Left ventricle myocardium inferior (tissue), 1 donor: ENCODE measurements at places on chromosomes 1 and 21. TPM values are rescaled to one million over a fixed set of nuclear protein-coding genes. Genes with fewer than 3 reads are reported as not detected.

TNFSF18 gene
- total RNA-seq: not detected

GRCh38 chr21:43731891-43732711 lies 13.2 kb downstream of the PDXK start:
- no peak for DNase-seq

DNA sequence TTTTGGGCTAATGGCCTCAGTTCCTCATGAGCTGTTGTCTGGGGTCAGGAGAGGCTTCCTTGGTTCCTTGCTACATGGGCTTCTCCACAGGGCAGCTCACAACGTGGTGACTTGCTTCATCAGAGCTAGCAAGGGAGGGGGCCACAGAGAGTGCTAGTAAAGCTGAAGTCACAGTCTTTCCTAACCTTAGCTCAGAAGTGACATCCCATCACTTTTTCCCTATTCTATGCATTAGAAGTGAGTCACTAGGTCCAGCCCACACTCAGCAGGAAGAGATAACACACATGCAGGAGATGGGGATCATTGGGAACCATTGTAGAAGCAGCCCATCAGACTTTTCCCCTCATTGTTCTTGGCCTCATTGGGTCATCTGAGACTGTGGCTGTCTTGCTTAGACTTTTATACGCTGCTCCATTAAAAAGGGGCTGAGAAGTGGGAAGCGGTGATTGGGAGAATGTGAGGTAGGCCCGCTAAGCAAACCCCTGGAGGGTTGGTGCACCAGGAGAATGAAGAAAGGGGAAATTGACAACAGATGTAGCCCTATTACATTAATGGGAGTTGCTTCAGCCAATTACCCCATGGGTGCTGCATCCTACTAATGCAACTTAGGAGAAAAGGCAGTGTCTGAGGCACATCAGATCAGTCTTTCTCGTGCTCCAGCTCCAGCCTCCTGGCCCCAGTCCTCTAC lies 22.1 kb upstream of the IGSF21 start:
- DNase-seq: no peak

- DNase-seq: no peak
Observed at GRCh38 chr1:97728436-97728835, 192.4 kb downstream of the DPYD start.

DNA sequence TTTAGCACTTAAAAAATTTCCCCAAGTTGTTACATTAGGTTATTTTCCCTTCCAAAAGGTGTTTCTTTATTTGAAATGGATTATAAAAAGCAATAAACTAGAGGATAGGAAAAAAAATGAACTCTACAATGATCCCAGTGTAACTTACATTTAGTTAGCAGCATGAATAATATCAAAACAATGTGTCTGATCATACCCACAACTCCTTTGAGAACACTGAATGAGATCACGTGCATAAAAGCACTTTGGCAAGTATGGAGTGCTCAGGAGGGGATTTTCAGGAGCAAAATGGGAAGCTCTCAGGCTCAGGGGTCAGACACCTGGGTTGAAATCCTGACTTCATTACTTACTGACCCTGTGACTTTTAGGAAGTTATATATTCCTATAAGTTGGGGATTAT lies 369.7 kb upstream of the PROX1 start:
- DNase-seq: no peak

DNA sequence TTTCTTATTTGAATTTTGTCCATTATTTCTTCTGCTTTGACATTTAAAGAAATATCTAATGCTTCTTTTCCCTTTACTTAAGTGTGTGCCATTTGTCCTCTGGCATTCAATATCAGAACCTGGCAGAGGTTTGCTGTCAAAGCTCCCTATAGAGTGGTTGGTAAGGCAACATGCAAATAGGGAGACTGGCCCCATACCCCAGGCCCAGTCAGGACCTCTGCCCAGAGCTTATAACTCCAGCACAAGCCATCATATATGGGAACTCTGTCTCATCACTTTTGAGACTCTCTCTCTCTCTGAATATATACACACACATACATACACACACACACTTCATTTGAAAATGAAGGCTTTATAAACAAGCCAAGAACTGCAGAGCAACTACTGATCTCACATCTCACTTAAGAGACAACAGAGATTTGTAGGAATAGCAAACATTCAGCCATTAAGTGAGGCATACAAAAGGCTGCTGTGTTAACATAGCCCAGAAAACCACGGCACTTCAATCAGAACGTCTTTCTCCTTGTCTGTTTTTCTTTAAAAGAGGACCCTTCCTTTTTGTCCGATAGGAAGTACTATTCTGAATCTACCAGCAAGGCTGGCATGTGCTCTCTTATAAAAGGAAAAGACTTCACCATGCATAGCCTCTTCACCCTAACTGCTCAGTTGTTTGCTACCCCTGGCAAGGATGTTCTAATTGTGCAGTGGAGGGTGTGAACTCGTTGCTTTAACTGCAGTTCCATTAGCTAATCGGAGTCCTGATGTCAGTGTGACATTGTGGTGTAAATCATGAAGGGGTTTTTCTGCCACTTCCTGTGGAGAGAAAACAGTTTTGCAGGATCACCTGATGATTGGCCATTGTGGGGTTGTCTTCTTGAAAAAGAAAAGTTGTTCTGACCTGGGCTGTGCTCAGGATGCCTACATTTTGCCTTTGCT lies 101.7 kb downstream of the NR5A2 start:
- DNase-seq: no peak

ATP8B2 gene
- total RNA-seq: 11.8 TPM

- DNase-seq: no peak
Observed at GRCh38 chr1:183583466-183583865, 6.8 kb downstream of the NCF2 start.

DNA sequence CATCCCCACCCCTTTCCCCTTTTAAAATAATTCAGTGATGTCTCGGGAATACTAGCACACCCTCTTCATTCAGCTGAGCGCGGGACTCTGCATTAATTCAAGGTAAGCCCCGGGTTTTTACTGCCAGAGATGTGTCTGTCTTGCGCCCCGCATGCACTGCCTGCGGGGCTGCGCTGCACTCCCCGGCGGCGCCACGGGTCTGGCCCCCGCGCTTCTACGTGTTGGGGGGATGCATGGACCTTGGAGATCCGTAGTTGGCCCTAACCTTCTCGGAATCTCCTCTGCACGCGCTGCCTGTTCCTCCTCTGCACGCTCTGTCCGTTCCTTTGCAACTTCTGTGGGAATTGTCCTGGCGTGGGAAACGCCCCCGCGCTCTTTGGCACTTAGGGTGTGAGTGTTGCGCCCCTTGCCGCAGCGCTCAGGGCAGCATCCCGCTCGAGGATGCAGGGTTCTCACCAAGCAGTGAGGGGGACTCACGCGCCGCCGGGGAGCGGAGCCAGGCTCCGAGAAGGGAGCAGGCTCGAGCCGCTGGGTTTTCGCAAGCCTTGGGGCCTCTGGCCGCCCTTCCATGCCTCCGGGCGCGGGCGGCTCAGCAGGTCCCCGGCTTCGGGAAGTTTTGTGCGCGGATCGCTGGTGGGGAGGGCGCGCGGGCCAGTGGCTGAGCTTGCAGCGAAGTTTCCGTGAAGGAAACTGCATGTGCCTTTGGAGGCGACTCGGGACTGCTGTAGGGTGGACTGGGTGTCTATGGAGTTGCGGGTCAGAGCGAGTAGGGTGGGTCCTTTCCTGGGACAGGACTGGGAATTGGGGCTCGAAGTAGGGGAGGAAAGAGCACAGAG lies 165.1 kb upstream of the CACNA1E start:
- no peak for DNase-seq

MCOLN3 gene
- 0.44 TPM for total RNA-seq

DNA sequence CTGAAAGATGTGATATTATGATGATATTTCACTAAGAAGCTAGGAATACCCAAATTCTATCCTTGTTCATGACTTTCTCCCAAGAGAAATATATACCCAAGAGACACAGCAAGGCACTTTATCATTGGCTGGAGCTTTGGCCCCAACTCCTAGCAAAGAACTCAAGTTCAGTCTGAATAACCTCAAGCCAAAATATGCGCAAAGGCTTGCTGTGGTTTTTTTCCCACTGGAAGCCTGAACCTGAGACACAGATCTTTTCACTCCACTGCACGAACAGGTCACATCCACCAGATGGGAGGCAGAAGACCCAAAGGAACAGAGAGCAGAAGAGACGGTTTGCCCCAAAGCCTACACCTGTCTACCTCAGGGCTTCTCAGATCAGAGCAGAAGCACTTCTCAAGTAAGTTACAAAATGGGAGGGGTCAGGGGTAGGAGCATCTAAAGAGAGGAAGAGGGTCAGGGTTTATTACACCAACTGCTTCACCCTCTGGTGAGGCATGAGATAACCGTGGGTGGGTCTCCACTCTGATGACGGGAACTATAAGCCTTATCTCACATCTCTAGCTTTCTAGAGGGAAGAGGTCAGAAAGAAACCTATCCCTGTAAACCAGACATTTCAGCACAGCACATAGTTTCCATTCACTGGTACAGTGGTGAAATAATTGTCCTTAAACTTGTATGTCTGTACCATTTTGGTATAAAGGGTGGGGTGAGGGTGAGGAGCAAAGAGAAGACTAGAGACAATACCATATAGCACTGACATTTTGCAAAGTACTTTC lies 17.1 kb upstream of the CDC42BPA start:
- DNase-seq: no peak

DNA sequence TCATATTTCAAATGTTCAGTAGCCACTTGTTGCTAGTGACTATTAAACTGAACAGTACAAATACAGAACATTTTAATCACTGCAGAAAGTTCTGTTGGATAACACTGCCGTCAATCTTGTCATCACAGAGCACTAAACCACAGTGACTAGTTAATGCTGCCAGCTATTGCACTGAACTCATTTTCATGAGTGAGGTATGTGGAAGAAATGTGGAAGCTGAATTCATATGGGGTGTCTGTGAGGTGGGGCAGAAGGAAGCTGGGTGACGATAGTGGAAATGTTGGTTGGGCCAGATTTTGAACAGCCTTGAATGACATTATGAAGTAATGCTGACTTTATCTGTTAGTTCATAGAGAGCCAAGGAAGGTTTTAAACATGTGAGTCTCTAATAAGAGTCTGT lies 49.6 kb downstream of the OSBPL9 start:
- DNase-seq: no peak

OVAAL gene
- total RNA-seq: 5.3 TPM

- no peak for DNase-seq
Observed at GRCh38 chr21:14046401-14046800, 164.4 kb downstream of the LIPI start.

DNA sequence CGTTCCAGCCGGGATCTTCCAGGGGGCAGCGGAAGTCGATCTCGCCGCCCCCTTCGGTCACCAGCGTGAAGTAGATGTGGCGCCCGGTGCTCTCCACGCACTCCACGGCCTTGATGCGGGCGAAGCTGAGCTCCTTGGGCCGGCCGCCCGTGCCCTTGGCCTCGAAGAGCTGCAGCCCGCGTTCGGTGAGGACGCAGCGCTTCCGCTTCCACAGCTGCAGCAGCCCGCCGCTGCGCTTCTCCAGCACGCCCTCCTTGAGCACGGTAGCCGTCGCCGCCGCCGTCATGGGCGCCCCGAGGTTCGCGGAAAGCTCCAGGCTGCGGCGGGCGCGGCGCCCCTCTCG lies 516 bp downstream of the PHLDA3 start:
- DNase-seq: peak; percentile 36

GRCh38 chr1:1420654-1421141 lies 378 bp downstream of the ANKRD65 start:
- DNase-seq: no peak

- DNase-seq: no peak
Observed at GRCh38 chr1:51635615-51636014, 18.7 kb downstream of the OSBPL9 start.

GRCh38 chr21:28751176-28751575 lies 241.5 kb downstream of the LTN1 start:
- no peak for DNase-seq

DNA sequence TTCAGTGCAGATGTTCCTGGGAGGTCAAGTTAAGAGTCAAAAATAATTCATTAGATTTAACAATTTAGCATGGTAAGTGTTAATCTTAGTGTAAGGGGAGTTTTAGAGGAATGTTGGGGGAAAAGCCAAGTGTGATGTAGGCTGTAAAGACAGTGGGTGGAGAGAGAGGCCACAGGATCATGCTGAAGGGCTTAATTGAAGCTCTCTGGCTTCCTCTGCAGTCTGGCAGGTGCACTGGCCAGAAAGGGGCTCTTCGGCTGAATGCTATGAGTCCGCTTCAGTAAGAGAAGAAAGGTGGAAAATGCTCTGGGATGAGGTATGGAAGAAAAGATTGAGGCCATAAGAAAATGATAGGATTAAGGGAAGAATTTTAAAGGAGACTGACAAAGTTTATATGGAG lies 3.0 kb downstream of the BRDT start:
- no peak for DNase-seq

SAMSN1 gene
- 1.0 TPM for total RNA-seq

- no peak for DNase-seq
Observed at GRCh38 chr1:38003261-38004250, 1.8 kb downstream of the FHL3 start.

PCP4L1 gene
- not detected for total RNA-seq

- DNase-seq: no peak
Observed at GRCh38 chr1:77468949-77469710, 187.3 kb downstream of the AK5 start.

DNA sequence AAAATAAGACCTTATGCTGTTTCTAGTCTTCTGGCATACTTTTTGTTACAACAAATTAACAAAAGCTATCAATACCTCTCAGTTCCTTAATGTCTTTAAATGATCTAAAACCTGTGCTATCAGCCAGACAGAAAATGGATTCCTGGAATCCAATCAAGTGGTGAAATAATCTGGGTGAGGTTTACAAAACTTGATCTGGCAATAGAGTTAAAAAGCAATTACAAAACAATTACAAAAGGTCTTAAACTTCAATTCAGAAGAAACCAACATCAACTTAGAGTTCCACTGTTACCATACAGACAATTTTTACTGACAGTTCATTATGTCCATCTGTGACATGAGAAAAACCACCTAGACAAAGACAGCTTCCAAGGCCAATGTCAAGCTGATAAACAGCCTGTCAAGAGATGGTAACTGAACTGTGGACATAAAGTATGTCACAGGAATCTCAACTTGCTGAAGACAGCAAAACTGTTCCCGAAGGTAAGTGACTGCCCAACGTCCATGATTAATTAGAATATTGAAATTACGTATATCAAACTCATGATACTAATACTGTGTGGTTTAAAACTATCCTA lies 17.4 kb downstream of the ZZZ3 start:
- no peak for DNase-seq

S100B gene
- total RNA-seq: 2.8 TPM

DNA sequence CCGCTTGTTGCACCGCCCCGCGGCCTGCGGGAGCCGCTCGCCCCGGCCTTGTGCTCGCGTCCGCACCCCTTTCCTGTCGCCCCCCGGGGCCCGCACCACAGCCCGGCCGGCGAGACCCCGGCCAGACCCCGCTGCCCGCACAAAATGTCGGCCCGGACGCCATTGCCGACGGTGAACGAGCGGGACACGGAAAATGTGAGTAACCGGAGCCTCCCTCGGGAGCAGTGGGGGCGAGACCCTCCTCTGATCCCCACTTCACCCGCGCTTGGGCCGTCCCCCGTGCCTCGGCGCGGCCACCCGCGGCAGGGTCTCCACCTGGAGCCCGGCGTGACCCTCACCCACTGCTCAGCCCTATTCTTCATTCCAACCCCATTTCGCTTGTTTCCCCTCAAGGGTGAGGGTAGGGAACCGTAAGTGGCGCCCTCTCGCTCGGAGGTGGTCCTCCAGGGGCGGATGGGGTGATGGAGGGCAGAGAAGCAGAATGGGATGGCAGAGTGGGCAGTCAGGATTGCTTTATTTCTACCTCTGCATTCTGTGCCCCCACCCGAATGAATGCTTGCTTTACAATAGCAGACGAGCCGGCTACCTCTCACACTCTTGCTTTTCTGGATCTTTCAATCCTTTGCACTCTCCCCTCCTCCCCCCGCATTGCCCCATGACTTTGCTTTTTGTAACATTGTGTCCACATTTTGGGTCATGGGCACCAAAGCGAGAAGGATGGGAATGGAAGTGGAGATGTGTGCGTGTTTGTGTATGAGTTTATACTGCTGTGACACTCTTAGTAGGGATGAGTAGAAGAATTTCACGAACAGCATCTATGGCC lies 954 bp downstream of the MARK1 start:
- peak; percentile 16 for DNase-seq
